ENCODE measurements at places on chromosomes 1 and 21.

- no peak for DNase-seq
These were observed 76.7 kb downstream of the PRDM16 start for GRCh38 chr1:3145532-3146325.

GRCh38 chr1:11649624-11650330, 4.5 kb downstream of the FBXO2 start:
- DNase-seq = no peak

DNA sequence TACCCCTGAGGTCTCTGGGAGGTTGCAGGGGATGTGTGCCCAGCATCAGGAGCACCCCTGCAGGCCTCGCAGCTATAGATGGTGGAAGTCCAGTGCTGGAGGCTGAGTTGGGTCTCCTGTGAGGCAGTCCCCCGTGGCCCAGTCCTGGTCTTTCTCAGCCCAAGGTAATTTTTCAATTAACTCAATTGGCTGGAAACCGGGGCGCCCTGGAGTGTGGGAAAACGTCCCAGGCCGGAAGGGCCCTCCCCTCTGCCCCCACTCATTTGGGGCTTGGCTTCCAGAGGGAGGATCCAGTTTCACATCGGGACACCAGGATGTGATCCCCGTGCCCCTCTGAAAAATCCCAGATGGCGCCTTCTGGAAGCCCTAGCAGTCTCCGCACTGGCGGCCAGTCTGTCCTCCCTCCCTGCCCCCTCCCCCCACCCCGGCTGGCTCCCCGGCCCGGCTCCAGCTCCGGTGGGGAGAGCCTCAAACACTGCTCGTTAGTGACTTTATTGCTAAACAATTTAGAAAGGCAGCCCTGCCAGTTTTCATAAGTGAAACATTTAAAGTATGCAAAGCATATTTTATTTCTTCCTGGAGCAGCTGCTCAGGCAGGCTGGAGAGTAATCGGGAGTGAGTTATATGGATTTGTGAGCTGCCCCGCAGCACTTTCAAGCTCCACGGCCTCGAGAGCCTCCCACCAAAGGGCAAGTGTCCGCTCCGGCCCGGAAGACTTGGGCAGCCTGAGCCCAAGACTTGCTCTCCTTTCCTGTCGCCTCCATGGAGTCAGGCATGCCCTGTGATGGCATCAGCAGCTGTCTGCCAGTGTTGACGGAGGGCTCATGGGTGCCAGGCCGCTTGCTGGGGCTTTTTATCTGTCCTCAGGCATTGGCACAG, 208.2 kb upstream of the TMEM51 start:
- peak; percentile 95 for DNase-seq

DNA sequence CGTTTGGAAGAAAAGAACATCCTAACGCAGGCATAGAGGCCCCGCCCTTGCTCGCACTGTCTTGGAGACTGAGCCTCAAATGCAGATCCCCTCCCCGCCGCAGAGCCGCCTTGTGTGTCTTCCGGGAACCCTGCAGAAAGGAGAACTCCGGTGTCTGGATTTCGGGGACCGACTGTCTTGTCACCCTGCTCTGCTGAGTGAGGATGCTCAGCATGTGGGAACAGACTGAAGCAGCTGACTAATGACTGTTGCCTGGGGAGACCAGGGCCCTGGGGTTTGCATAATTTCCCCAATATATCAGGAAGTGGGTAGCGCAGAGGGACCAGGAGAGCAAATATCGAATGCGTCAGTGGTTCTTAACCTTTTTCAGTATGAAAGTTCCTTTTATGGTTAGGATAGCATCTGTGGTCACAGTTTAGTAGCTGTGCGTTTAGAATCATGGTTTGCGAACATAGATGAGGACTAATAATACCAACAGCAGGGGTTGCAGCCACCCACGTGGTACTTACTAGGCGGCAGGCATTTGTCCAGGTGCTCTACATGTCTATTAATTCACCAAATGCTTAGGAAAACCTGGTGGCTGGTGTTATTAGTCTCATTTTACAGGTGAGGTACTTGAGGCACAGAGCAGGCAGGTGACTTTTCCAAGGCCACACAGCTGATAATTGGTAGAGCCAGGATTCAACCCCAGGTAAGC, 14.3 kb downstream of the GPR137B start:
- no peak for DNase-seq

DNA sequence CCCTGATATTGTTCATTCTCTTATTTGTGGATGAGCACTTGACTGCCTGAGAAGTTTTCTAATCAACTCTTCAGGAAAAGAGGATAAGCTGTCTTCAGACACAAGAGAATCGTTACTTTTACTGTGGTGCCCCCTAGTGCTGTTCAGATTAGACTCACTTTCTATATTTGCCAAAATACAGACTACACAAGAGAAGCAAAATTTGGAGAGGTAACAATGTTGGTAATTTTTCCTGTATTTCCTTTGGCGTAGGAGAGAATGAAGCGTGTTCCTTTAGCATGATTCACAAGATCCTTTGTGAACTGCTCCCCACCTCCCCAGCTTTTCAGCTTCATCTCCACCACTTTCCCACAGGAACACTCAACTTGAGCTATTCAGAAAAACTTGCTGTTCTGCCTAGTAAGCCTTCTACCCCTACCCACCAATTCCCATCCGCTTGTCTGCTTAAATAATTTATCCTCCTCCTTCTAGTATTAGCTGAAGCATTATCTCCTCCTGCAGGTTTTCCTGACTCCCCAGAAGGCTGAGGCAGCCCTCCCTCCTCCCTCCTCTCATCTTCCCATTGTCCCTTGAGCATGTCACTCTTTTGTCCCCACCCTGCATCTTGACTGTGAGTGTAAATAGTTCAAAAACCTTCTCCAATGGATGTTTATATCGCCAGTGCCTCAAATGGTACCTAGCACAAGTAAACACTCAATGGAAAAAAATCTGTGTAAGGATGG, 4.5 kb downstream of the TNFSF4 start:
- DNase-seq = peak; percentile 79

DNA sequence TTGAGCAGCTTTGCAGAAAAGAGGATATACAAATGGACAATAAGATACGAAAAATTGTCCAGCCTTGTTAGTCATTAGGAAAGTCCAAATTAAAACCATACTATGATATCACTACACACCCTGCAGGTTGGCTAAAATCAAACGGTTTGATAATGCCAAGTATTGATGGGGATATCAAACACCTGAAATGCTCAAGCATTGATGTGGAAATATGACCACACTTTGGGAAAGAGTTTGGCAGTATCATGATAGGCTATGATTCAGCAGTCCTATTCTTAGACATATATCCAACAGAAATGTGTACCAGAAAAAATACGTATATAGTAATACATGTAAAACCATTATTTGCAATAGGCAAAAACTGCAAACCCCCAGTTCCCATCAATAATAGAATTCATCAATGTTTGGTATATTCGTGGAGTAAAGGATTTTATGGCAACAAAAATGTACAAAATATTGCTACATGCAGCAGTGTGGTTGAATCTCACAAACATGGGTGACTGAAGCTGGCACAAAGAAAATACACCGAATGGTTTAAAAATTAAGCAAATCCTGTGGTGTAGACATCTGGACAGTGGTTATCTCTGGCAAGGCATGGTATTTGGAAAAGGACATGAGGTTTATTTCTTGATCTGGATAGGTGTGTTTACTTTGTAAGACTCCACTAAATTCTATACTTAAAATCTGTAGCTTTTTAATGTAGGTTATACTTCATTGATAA, 243.2 kb downstream of the FGGY start:
- no peak for DNase-seq

- DNase-seq = no peak
These were observed 329.4 kb downstream of the KIF26B start for GRCh38 chr1:245484176-245484575.

GRCh38 chr1:56688522-56689026, 43.5 kb downstream of the PRKAA2 start:
- DNase-seq = peak; percentile 71

GRCh38 chr1:209059981-209060380, 523.5 kb upstream of the CAMK1G start:
- DNase-seq = no peak

GRCh38 chr1:14653461-14653960, 55.0 kb downstream of the KAZN start:
- DNase-seq = no peak

GRCh38 chr1:56927171-56927570, 38.6 kb downstream of the C8B start:
- DNase-seq = no peak

GRCh38 chr1:216261631-216262030, 161.6 kb downstream of the USH2A start:
- no peak for DNase-seq

GRCh38 chr1:168372307-168372706, 91.6 kb downstream of the TBX19 start:
- DNase-seq = no peak

DNA sequence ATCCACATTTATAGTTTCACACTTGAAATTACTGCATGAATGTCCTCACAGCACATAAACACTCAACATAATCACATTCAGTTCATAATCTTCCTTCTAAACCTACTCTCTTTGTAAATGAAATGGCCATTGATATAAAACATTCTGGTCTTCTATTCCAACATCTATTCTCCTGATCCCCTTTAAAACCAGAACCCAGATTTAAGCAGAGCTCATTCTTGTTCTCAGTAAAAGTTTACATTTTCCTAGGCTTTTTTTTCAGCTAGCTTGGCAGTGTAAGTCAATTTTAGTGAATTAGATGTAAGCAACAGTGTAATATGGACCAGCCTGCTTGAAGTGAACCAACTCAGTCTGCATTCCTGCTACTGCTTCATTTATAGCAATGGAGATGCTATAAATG, 460.7 kb upstream of the RGS18 start:
- DNase-seq = no peak

DNA sequence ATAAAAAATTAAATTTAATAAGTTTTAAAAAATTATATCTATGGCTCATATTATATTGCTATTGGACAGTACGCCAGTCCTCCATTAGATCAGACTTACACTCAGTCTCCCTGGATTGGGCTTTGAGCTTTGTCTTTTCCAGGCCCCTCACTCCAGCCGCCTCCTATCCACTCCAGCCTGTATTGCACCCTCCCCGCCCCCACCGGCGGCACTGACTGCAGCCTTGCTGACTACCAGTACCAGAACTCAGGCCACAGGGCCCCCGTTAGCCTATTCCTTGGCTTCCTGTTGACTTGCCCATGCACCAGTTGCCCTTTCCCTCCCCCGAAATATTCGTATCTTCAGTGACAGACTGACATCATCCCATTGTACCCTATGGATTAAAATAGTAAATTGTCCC, 127.9 kb downstream of the CSMD2 start:
- no peak for DNase-seq

GRCh38 chr1:147804942-147805723, 44.7 kb upstream of the GJA5 start:
- no peak for DNase-seq

DNA sequence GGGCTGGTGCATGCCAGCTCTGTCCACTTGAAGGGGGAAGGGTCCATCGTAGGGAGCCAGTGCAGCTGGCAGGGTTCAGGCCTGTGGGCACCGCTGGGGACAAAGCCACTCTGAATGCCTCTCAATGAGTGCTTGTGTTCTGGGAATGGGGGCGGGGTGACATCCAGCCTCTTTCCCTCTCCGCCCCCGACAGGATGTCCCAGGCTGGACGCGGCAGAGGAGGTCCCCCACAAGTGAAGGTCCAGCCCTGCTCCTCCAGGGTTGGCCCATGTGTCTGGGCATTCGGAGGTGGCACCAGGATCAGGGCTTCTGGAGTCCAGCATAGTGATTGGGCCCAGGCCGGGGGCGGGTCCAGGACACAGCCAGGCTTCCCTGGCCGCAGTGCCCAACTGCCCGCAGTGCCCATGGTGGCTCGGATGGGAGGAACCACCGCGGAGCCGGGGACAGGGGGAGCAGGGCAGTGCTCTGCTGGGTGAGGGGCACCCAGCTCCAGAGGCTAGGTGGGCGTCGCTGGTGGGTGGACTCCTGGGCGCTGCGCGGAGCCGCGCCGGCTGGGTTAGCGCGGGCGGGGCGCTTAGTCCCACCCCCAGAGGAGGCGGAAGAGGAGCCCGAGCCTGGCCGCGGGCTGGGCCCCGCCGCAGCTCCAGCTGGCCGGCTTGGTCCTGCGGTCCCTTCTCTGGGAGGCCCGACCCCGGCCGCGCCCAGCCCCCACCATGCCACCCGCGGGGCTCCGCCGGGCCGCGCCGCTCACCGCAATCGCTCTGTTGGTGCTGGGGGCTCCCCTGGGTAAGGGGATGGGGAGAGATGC, at the start of gene SHISA4:
Gene SHISA4, plus strand, starts transcription at position 617 of the 808 bp plus-strand sequence. Its CDS starts 97 bp downstream, at position 714.
- DNase-seq = peak; percentile 47

- no peak for DNase-seq
These were observed 311.5 kb upstream of the DEPDC1 start for GRCh38 chr1:68808351-68808750.

GRCh38 chr1:24152631-24153494, 9.9 kb upstream of the IL22RA1 start:
- DNase-seq = no peak

DNA sequence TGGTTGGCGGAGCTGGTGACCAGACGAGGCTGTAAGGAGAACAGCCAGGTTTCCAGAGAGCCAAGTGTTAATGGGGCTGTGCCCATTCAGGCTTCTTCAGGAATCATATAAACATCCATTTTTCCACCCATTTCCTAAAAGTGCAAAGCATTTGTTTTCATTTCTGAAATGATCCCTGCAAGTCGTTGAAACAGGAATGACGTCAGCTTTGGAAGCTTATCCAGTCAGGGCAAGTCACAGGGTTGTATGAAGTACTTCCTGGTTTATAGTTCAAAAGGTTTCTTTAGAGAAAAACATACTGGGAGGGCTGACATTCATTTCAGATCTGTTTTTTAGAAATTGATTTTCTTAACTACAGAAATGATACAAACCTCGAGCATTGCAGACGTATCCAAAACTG, 29.2 kb downstream of the IGSF5 start:
- DNase-seq = no peak

- DNase-seq = no peak
These were observed 47.3 kb downstream of the UBIAD1 start for GRCh38 chr1:11320153-11320936.

DNA sequence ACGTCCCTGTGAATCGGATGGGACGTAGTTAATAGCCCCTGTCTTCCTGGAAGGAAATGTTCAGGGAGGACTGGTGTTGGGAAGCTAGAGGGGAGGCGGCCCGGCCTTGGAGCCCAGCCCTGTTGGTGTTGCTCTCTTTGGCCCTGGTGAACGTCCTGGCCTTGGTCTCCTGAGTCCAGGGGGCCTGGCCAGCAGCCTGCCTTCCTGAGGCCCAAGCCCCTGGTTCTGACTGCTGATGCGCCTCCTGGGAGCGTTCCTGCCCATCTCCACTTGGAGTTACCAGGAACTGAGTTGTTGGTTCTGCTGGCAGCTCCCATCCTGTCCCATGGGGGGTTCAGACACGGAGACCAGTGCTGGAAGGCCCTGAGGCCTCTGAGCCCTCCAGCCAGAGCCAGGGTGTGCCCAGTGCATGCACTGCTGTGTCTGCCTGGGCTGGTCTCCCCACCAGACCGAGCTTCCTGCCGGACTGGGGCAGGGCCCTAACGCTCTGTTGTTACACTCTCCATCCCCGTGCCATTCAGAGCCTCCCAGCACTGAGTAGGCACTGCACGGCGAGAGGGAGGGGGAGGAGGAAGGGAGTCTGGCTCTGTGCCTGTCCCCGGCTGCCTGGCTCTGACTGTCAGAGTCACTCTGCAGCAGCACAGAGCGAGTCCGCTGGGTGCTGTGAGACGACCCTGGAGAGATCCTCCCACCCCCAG, 382.5 kb upstream of the VAMP3 start:
- peak; percentile 46 for DNase-seq
